Activated CD8-positive, alpha-beta T cell treated with anti-CD3 and anti-CD28 coated beads, Interleukin-2, amount 10 ng/mL, durations not matched to agents 7 days and 5 days (primary cell): ENCODE measurements at places on chromosomes 3 and 15.

DNA sequence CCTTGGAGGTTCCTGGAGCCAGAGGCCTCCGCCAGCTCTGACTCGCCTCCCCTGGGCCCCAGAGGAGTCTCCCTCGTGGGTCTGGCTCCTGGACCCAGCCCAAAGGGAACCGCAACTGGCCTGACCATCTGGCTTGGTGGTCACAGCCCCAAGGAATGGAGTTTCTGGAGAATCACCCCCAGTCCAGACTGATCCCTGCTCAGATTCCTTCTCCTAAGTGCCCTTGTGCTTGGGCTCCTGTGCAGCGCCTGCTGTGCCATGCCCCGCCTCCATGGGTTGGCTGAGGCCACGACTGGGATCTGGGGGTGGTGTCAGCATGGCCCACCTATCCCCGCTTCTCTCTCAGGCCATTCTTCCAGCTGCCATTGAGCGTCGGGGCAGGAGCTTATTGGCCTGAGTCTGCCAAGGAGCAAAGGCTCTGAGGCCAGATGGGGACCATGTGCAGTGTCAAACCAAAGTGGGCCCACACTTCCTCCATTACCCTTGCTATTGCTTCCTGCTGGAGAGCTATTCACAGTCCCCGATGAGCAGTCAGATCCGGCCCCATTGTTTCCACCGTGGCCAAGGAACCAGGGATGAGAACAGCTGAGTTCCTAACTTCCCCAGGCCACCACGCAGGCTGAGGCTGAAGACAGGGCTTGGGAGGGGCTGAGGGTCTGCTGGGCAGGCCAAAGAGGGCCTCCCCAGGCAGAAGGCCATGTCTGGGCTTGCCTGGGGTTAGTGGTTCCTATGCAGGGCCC, 19.0 kb downstream of the CSPG4 start:
- no peak for DNase-seq

DNA sequence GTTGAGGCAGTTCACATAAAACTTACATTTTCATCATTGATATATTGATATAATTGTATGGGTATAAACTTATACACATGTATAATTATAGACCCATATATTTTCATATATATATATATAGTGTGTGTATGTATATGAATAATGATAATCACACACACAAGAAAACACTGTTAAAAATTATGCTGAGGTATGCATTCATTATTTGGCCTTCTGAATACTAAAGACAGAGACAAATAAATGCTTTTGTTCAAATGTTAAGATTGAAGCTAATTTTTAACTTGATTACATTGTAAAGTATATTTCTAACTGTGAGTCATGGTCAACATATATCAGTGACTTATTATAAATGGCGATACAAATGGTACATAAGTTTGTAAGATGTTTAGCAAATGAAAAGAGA, 888.8 kb downstream of the OTOL1 start:
- no peak for DNase-seq

DNA sequence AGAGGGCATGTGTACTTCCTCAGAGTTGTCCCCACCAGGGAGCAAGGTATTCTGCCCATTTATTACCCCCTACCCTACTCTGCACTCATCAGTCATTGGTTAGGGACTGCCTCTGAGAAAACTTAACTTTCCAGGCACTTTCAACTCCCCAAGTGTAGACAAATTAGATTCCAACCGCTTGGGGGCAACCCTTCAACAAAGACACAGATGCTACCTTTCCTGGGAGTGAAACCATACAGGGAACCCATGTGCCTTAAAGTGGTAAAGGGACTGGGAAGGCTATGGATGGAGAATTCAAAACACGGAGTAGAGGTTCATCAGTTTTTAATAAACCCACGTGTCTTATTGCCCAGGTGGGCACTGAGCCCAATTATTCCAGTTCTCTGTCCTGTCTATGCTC, 19.4 kb upstream of the UBE2E2 start:
- no peak for DNase-seq

GRCh38 chr3:126434931-126435411, 40.3 kb downstream of the CFAP100 start:
- DNase-seq: no peak

- no peak for DNase-seq
Observed at GRCh38 chr15:38201714-38202113, 50.9 kb upstream of the SPRED1 start.

GRCh38 chr3:40915346-40915865, 283.9 kb upstream of the CTNNB1 start:
- no peak for DNase-seq

GRCh38 chr3:77618686-77619085, 578.8 kb downstream of the ROBO2 start:
- no peak for DNase-seq

- no peak for DNase-seq
Observed at GRCh38 chr3:39241561-39241960, 38.3 kb downstream of the CX3CR1 start.

GRCh38 chr3:126928921-126929474, 53.9 kb upstream of the PLXNA1 start:
- DNase-seq: no peak

DNA sequence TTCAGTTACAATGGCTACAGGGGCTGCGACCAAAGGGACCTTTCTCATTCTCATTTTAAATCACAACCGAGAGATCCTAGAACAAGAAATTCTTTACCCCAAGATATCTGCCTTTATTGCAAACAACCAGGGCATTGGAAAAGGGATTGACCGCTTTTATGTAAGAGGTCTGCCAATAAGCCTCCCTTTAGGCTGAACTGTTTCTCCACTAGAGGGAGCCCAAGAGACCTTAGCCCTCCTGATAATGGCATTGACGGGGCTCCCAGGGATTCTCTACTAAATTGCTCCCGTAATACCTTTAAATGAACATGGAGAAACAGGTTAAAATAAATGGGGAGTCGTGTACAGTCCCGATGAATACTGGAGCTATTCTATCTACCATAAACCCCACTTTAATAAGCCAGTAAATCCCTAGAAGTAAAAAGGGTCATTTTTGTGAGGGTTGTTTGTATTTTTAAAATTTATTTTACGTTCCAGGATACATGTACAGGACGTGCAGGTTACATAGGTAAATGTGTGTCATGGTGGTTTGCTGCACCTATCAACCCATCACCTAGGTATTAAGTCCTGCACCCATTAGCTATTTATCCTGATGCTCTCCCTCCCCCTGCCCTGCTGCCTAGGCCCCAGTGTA, 7.5 kb upstream of the IGSF10 start:
- DNase-seq: peak; percentile 53

GRCh38 chr3:27449530-27450150, 34.5 kb downstream of the SLC4A7 start:
- no peak for DNase-seq

- DNase-seq: no peak
Observed at GRCh38 chr3:58150810-58151199, 60.0 kb downstream of the DNASE1L3 start.

DNA sequence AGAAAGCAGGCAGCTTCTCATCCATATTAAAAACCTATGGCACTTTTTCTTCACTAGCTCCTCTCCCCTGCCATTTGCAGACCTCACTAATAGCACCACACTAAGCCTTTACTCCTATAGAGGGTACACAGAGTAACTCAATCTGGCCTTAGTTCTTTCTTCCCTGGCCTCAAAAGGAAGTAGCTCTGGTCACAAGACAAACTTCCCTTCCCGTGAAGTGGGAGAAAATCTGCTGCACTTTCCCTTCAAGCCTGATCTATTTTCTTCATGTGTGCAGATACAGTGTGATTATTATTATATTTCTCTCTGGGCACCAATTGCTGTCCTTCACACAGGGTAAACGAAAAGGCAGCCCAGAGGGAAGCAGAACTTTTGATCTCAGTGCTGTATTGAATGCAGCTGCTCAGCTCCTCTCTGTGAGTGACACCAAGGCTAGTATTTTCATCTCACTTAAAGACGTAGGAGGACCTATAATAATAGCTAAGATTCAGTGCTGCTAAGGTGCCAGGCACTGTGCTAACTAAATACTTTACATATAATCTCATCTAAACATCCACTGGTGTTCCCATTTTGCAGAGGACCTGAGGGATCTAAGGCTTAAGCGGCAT, 61.9 kb upstream of the RASGRP1 start:
- DNase-seq: no peak

- DNase-seq: no peak
Observed at GRCh38 chr3:197532388-197532787, 23.4 kb downstream of the BDH1 start.

DNA sequence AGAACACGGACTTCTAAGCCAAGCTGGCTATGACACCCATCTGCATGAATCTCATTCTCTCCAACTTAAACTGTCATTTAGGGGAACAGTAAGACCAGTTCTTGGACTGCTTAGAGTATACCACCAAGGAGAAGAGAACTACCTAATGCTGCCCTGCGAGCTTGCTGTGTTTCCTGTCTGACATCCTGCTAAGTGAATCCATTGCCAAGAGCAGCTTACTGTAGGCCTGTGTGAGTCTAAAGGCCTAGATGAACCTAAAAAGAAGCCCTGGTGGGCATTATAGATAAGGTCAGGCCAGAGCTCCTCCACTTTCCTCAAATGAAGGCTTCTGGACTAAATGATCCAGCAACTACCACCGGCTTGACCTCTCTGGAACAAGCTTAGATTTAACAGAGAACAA, 15.0 kb downstream of the LZTFL1 start:
- DNase-seq: no peak
